CD4-positive, alpha-beta T cell (primary cell): ENCODE measurements at places on chromosomes 4 and X. TPM values are rescaled to one million over a fixed set of nuclear protein-coding genes. Genes with fewer than 3 reads are reported as not detected.

- no peak for DNase-seq
Observed at GRCh38 chr4:152510349-152511147, 25.3 kb downstream of the FBXW7 start.

The ATOH1 gene
- total RNA-seq = not detected

GRCh38 chr4:93199492-93199891 is 629.1 kb upstream of the ATOH1 start:
- DNase-seq = no peak

GRCh38 chr4:96626023-96626422 is 786.1 kb downstream of the PDHA2 start:
- no peak for DNase-seq

GRCh38 chr4:24915121-24915922 is 2.5 kb upstream of the CCDC149 start:
- no peak for DNase-seq

The TLR6 gene
- 0.69 TPM for total RNA-seq

The ITIH6 gene
- total RNA-seq = not detected

The CCDC120 gene
- total RNA-seq = 11.5 TPM

- DNase-seq = no peak
Observed at GRCh38 chr4:108933046-108933445, 170.2 kb upstream of the ETNPPL start.
